ENCODE measurements at places on chromosomes 16 and 17. TPM values are rescaled to one million over a fixed set of nuclear protein-coding genes. Genes with fewer than 3 reads are reported as not detected.
A peak's percentile ranks its signal among the peaks of the same experiment; 100 is the strongest.

The SECTM1 gene
- 6.0 TPM for total RNA-seq

DNA sequence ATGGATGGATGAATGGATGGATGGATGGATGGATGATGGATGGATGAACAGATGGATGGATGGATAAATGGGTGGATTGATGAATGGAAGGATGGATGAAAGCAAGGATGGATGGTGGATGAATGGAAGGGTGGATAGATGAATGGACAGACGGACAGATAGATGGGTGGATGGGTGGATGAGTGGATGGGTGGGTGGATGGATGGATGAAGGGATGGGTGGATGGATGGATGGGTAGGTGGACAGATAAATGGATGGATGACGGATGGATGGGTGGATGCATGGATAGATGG lies 14.9 kb downstream of the SRL start:
- DNase-seq = no peak
- no peak overlapping the region for H3K4me3 ChIP-seq
- peaks cover 11% of the 10 kb centered on the region for H3K36me3 ChIP-seq
- no peaks in the 10 kb centered on the region for H3K27me3 ChIP-seq
- peaks cover 8% of the 10 kb centered on the region for H3K4me1 ChIP-seq

DNA sequence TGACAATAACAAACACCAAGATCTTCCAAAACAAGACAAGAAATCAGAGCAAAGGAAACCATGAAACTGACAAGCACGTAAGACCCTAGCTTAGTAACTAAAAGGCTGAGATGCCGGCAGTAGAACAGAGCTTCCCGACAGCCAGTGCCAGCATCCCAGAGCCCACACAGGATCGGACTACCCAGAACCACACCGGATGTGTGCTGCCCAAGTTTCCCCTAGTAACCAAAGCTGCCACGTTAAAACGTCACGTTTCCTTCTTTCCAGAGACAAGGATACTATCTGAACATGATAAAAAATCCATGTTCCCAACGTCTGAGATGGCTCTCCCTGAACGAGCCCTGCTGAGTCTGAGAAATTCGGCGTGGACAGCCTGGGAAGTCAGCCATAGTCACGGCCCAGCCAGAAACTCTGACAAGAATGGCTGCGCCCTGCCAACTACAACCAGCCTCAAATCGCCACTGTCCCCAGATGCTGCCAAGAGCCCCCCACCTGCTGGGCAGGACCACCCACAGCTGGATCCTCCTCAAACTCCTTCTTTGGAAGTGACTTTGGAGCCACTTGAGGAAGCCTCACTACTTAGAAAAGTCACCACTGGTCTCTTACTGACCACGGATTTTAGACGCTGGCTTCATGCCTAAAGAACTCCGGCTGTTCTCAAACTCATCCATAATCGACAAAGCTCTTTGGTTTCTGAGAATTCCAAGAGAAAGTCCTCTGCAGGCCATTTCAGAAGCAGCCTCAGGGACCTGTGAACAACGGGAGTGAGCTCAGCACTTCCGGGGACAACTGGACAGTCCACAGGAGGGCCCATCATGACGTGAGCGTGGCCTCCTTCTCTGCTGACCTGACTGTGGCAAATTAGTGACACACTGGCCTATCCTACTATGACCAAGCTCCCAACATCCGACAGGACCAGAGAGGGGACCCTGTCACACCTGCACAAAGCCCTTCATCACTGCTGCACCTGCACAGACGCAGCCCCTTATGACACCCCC lies 16.7 kb downstream of the CCDC57 start:
- no peak overlapping the region for H3K4me3 ChIP-seq
- peaks cover 5% of the 10 kb centered on the region for H3K4me1 ChIP-seq
- no peaks in the 10 kb centered on the region for H3K27me3 ChIP-seq
- H3K27ac ChIP-seq = peak overlapping the region; percentile 26

DNA sequence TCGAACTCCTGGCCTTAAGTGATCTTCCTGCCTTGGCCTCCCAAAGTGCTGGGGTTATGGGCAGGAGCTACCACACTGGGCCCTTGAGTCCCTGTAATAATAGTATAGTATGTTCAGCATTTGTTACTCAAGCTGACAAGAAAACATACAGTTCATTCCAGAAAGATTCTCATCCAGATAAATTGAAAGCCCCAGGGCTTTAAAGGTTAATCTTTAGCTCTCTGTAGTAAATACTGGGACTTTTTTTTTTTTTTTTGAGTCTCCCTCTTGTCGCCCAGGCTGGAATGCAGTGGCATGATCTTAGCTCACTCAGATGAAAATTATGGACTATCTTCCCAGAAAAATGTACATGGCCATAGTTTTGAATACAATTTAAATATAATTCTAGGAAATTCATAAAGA lies 11.0 kb downstream of the BRCA1 start:
- no peaks in the 10 kb centered on the region for H3K27me3 ChIP-seq
- H3K27ac ChIP-seq = no peak overlapping the region
- H3K36me3 ChIP-seq = no peaks in the 10 kb centered on the region
- no peak for DNase-seq

DNA sequence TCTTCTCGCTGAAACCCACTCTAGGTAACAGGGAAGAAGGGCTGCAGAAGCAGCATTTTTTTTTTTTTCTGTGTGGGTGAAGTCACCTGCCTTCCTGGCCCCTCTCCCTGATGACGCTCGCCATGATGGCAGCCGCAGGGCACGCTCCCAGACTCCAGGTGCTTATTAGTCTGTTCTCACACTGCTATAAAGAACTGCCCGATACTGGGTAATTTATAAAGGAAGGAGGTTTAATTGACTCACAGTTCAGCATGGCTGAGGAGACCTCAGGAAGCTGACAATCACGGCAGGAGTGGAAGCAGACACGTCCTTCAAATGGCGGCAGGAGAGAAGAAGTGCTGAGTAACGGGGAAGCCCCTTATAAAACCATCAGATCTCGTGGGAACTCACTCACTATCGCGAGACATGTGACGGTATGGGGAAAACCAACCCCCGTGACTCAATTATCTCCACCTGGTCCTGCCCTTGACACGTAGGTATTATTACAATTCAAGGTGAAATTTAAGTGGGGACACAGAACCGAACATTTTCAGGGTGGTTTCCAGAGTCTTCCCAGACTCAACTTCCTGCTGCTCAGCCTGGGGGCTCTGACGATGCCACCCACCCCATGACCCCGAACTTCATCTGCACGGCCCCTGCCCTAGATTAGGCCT lies 34.9 kb upstream of the NLRP1 start:
- no peak for DNase-seq
- no peak overlapping the region for H3K4me3 ChIP-seq
- no peaks in the 10 kb centered on the region for H3K36me3 ChIP-seq
- H3K27me3 ChIP-seq = peaks cover 48% of the 10 kb centered on the region
- H3K27ac ChIP-seq = no peak overlapping the region
- H3K4me1 ChIP-seq = no peaks in the 10 kb centered on the region

All from heart right ventricle (tissue), 16 donors.